ENCODE measurements at places on chromosomes 16 and 17.

DNA sequence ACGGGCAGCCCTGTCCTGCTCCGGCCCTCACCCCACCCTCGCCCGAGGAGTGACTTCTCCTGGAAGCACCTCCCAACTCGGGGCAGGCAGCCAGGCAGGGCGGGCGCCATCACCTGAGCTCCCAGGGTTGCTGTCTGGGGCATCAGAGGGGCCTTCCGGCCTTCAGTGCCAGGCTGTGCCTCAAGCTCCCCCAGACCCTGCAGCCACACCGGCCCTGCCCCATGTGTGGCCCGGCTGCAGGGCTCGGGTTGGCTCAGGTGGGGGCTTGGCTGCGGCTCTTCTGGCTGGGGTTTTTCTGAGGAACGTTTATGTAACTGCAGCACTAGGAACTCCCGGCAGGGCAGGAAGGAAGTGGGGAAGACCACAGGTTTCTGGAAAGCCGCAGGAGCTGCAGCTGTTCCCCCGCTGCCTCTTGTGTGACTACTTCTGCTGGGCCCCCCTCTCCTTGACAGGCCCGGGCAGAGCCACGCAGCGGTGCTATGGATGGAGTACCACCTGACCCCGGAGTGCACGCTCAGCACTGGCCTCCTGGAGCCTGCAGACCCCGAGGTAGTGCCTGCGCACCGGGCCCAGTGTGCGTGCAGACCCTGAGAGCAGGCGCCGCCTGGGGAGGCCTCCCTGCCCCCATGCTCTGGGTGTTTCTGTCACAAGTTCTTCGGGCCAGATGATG lies 45.6 kb downstream of the PRMT7 start:
- DNase-seq, result peak; percentile 44

DNA sequence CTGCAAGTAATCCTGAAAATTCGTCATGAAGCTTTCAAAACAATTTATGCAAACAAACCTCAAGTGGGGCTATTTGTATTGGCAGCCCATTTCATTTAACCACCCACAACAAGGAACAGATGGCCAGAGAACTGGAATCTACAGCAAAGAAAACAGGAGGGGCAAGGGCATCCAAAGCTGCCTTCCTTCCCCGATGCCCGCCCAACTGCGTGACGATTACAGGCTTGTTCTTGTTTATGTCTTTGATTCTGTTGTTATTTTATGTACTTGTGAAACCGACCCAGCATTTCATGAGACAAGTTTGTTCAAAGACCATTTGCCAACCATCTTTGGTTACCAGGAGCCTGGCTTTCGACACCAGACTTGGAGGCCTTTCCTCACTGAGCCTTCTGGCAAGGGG lies 59.1 kb upstream of the IRX6 start:
- DNase-seq, result no peak

GRCh38 chr17:5123343-5124124 lies 7.7 kb downstream of the USP6 start:
- DNase-seq, result no peak

DNA sequence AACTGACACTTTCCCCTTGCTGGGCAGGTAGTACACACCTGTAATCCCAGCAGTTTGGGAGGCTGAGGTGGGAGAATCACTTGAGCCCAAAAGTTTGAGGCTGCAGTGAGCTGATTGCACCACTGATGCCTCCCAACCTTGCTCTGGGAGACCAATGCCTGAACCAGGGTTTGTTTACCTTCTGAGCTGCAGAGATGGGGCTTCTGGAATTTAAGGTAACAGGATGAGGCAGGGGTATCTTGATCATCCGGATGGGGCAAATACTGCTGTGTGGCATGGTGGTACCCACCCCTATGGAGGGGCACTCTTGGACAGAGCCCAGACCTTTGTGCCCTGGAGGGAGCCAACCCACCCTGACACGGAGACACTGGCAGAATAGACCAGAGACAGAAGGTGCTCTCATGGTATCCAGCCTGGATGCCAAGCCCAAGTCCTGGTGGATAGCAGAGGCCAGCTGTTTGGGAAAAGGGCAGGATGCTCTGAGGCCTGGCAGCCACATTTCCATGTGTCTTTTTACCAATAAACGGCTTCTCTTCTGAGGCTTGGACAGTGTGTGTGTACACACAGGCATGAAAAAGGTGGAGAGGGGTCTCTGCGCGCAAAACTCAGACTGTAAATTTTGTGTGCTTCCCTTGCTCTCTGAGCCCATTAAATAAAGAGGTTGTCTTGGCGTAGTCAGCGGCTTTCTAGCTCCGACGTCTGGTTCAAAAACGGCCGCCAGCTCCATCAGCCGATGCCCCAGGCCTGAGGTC lies 4.4 kb downstream of the ZNF48 start:
- no peak for DNase-seq

DNA sequence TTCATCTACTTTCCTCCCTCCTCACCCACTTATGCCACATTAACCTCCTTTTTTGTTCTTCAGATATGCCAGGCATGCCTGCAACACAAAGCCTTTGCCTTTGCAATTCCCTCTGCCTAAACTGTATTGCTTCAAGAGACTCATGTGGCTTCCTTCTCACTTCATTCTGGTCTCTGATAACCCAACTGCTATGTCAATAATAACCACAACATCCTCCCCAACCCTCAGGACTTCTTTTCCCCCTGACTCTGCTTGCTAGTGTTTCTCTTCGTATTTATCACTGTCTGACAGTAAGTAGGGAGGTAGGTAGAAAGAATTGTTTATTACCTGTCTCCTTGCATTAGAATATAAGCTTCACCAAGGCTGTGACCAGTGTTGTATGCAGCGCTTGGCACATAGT lies 22.4 kb downstream of the RBL2 start:
- no peak for DNase-seq

DNA sequence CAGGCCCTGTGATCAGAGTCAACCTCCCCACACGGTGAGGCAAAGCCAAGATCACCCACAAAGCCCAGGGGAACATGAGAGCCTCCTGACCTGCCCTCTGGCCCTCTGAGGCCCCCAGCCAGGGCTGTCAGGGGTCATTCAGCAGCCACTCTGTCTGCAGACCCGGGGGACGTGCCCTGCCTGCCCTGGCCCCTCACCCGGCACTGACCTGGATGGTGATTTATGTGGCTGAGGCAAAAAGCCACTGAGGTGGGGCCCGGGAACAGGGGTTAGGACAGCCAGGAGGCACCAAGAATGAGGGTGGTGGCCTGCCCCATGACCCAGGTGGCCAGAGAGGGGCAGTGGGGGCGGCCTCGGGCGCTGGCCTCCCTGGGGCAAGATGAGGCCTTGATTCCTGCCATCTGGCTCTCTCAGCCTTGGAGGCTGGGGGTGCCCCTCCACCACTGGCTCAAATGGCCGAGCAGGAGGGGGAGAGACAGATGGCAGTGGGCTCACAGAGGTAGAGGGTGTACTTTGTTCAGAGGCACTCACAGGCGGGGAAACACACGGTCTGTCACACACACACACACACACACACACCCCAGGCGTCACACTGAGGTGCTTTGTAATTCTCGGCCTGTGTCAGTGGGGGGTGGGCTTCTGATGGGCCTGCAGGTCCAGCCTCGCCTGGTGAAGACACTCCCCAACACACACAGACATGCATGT lies 174.0 kb upstream of the GSE1 start:
- no peak for DNase-seq

DNA sequence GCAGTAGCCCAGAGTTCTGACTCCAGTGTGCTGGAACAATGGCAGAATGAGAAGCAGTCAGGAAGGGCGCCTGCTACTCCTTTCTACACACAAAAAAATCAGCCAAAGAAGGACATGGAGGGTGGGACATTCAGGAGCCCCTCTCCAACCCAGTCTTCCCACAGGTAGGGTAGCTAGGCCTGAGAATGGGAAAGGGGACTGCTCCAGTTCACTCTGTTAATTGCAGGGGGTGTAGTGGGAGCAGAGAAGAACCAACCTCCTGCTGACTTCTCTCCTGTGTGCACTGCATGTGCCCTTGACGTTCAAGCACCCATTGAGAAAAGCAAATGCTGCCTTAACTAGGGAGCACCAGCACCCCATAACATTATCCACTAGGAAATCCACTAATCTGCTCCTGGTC lies 119.1 kb upstream of the IRX6 start:
- no peak for DNase-seq

- DNase-seq, result no peak
Measured at GRCh38 chr17:1228781-1229348, 41.4 kb upstream of the BHLHA9 start.

GRCh38 chr17:10050597-10051101 lies 145.6 kb upstream of the RCVRN start:
- DNase-seq, result peak; percentile 96

DNA sequence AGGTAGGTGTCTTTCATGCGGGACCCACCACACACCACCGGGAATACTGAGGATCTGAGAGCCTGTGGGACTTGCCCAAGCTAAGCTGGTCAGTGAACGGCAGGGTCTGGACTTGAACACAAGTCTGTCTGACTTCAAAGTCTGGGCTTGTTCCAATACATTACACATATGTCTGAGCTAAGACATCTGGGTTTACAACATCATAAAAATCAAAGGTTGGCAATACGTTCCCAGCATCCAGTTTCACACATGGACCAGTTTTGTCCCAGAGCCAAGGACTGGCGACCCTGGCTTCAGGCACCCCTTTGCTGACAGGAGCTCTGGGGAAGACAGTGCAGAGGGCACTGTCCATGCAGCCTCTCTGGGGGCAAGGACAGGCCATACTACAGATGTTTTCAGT lies 27.9 kb upstream of the AXIN2 start:
- DNase-seq, result no peak

DNA sequence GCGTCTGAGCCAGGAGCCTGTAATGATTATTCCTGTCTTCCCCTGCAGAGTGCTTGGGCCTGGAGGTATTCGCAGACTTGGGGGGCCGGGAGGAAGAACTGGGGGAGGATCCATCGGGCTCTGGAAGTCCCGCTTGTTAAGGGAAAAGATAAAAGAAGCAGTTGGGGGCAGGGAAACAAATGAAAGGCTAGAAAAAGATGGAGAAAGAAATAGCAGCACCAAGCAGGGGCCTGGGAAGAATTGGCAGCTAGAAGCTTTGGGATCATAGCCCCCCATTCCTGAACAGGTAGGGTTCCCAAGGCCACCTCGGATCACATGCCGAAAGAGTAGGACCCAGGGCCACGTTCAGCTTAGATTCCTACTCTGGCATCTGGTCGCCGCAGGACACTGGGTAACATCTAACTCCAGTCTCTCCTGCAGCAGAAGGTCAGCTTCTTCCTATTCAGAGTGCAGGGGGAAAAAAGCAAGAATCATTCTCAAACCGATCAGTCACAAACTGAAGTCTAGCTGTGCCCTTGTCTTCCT lies 23.6 kb downstream of the ADAM11 start:
- no peak for DNase-seq

DNA sequence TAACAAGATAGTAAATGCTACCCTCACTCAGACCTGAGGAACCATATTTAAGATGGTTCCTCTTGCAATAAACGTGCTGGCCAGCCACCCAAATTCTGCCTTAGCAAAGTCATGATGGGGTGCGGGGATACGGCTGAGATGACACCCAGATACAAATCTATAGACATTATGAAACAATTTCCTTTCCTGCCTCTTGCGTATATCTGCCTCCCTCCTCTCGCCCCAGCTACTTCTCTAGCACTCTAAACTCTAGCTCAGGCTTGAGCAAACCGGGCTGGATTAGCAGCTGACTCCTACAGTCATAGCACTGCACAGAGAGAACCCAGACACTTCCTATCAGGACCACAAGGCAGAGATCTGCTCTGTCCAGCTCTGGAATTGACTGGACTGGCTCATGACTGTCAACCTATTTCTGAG lies 22.3 kb downstream of the CD300LF start:
- peak; percentile 67 for DNase-seq

- no peak for DNase-seq
Measured at GRCh38 chr17:30942308-30943079, 20.7 kb downstream of the ADAP2 start.

DNA sequence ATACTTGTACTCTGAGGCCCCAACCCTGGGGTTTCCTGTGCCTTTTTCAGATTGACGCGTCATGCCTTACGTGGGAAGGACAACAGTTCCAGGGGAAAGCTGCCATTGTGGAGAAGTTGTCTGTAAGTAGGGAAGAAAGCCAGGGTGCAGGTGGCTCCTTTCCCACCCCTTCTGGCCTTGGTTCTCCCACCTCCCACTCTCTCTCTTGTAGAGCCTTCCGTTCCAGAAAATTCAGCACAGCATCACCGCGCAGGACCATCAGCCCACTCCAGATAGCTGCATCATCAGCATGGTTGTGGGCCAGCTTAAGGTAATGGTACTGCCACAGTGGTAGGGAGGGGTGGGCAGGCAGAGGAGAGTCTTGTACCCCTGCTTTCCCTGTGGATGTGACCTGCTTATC lies 4.6 kb upstream of the EDC4 start:
- DNase-seq, result no peak

DNA sequence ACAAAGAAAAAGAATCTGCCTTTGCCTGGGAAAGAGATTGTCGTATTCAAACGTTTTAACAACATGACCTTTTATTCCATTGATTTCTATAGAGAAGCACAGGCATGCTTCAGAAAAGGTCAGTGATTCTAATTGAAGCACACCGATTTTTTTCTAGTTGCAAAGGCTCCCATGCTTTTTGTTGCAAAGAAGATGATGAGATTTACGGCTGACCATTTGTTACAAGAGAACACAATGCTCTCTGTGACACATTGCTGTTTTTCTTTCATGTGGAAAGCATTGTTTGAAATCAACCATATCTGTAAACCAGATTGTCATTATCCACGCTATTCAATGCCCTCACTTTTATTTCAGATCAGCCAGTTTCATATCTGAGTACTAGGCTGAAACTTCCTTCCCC lies 99.8 kb downstream of the NLK start:
- no peak for DNase-seq

- DNase-seq, result no peak
Measured at GRCh38 chr17:61183793-61184192, 215.8 kb upstream of the TBX2 start.

DNA sequence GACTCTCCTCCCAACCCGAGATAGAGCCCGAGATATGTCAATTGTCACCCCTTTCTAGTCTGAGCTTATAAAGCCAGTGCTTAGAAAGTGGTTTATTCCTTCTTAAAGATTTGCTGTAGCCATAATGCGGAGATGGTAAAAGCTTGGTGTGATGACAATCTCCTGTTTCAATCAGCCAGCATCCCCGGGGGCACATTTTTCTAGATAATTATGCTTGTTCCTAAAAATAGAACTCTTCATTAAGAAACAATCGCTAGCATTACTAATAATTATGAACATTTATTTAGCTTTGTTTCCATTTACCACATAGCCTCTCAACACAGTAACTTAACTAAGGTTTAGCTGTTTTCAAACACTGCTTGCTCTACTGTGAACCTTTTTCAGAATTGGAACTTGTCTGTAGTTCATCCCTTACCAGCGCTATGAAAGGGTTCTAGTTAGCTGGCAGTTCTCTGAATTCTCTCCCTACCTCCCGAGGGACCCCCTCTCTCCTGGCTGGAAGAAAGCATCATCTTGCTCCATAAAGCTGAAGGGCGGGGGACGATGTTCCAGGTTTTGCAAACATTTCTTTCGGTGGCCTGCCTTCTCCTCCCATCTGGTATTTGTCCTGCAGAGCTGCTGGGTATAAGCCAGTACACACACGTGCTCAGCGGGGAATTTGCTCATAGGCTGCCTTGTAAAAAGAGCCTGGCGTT lies 922 bp upstream of the MRPL58 start:
- peak; percentile 94 for DNase-seq

- no peak for DNase-seq
Measured at GRCh38 chr16:67336648-67337047, 10.0 kb downstream of the LRRC36 start.

All from muscle of leg (tissue), 16 donors.